HT-29 (cell line): ENCODE measurements at places on chromosomes 12 and 14. TPM values are rescaled to one million over a fixed set of nuclear protein-coding genes. Genes with fewer than 3 reads are reported as not detected.

DNA sequence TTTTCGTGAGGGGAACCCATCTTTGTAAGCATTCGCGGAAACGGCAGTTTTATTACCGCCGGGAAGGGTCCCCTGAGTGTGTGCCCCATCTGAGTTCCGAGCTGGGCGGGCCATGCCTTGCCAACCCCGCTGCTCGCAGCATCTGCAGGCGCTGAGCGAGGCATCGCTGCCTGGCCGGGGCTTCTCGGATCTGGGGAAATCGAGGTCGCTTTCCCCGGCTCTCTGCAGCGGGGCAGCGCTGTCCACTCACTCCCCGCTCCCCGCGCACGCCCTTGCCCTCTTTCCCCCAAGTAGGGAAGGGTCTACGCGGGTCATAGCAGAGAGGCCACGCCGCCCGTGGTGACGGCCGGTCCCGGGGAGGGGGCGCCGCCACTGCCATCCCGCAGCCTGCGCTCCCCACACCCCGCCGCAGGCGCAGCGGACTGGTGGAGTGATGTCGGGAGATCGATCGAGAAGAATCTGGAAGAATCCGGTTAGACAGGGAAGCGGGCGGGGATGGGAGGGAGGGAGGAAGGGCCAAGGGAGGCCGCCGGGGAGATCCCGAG is 507 bp upstream of the FKBP4 start:
- no peak for DNase-seq

GRCh38 chr14:92783813-92784431 is 10.2 kb upstream of the GOLGA5 start:
- DNase-seq: peak; percentile 66

- no peak for DNase-seq
Observed at GRCh38 chr14:52422650-52423356, 108.7 kb downstream of the PTGER2 start.

DNA sequence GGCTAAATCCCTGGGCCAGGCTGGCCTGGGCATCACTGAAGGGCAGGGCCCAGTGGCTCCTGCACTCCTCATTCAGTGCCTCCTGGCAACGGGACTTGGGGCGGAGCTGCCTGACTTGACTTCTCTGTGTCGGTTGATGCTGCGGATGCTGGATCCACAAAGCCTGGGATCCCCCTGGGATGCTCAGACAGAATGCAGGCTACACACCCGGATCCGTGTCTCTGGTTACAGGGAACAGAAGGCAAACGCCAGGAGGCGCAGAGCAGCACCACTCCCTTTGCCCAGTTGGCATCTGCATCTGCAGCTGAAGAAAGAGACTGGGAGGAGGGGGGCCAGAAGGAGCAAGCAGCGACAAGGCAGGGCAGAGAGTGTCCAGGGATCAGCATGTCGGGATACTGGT is 154.5 kb upstream of the FKBP4 start:
- DNase-seq: no peak

- peak; percentile 38 for DNase-seq
Observed at GRCh38 chr12:78928200-78929074, 63.9 kb downstream of the SYT1 start.

DNA sequence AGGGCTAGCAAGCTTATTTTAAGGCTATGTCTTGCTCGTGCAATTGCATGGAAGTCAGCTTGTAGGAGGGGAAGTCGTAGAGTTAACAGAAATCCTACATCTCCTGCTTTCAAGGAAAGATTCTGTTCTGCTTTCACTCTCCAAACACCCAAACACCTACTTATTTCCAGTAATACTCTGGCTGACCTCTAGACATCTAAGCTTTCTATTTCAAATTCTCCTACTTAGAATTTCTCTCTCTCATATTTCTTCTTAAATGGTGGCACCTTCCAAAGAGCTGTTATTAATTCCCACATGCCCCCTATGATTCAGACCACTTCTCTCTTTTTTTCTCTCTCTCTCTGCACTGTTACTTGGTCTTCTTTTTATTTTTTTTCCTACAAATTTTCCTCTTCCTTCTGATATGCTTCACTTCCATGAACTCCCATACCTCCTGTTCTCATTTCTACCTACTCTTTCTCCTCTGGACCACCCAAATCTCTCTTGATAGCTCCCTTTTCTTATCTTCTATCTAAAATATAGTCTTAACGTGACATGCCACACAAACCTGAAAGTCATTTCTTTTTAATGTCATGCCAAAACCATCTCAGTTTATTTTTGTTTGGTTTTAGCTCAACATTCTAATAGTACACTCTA is 90.8 kb downstream of the RPS6KA5 start:
- DNase-seq: no peak

- no peak for DNase-seq
Observed at GRCh38 chr12:2236506-2237294, 183.9 kb downstream of the CACNA1C start.

DNA sequence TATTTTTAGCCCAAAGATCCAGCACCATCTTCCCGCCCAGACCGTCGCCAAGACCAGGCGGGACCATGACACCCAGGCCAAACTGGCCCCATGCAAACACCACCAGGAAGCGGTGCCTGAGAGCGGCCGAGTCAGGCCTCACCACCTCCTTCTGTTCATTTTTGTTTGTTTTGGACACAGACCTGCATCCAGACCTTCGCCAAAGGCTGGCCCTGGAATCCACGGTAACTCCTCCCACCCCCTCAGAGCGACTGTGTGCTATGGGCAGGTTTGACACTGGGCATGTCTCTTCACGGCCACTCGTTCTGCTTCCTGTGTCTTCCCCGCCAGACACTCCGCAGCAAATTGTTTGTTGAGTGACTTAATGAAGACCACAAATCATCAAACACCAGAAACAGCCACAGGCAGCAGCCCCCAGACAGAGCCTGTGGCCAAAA is 47.1 kb downstream of the NCOR2 start:
- DNase-seq: peak; percentile 86

GRCh38 chr12:42868291-42868690 is 278.7 kb upstream of the PRICKLE1 start:
- no peak for DNase-seq

DNA sequence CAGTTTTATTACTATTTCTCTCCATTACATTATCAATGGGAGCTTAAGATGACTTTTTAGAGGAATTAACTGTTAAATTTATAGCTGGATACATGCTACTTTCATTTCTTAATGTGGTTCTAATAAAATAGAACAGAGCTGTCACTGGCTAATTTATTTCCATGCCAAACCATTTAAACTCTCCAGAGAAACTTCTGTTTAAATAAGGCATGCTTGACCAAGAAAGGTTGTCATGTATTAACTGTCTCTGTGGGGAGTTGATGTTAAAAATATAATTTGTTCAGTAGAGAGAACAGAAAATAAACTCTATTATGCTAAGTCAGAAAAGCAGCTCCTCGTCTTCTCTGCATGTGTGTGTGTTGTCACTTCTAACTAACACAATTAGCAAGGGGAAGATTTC is 447.4 kb downstream of the SLC16A7 start:
- no peak for DNase-seq

- no peak for DNase-seq
Observed at GRCh38 chr12:8145754-8146441, 10.9 kb upstream of the ZNF705A start.

GRCh38 chr12:77104286-77104685 is 38.9 kb upstream of the E2F7 start:
- no peak for DNase-seq

GRCh38 chr14:72929316-72930080 is 3.2 kb downstream of the DCAF4 start:
- no peak for DNase-seq

- peak; percentile 74 for DNase-seq
Observed at GRCh38 chr12:106226884-106227640, 20.8 kb downstream of the CKAP4 start.

DNA sequence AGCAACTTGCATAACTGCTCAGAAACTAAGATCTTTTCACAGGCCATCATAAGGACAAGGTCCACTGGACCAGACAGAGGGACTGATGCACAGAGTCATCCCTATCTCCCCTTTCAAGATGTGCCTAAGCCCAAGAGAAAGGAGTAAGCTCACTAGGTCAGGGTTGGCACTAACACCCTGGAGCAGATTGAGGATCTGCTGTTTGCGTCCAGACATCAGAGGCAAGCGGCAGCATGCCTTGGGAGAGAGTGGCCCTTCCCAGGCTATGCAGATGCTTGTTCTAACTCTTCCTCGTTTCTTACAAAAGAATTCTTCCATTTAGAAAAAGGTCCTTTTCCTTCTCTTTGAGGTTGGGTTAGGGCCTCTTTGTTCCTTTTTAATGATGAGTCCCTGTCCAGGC is 187.2 kb downstream of the KCNA5 start:
- DNase-seq: no peak

DNA sequence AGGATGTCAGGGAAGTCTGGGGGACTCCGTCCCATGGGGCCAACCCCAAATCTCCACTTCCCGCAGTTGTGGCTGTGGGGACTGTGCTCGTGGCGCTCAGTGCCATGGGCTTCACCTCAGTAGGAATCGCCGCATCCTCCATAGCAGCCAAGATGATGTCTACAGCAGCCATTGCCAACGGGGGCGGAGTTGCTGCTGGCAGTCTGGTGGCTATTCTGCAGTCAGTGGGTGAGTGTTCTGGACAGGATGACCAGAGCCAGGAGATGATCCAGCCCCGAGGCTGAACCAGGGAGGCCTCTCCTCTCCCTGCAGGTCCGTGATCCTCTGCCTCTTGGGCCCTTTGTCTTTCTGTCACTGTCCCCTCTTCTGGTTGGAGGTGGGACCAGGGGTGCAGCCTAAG is 8.8 kb upstream of the IFI27 start:
- no peak for DNase-seq

DNA sequence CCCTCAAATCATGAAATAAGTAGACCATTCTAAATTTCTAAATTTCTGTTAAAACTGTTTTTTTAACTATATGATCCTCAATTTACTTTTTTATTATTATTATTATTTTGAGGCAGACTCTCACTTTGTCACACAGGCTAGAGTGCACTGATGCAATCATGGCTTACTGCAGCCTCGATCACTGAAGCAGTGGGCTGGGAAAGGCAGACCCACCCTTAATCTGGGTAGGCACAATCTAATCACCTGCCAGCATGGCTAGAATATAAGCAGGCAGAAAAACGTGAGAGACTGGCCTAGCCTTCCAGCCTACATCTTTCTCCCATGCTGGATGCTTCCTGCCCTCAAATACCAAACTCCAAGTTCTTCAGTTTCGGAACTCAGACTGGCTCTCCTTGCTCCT is 2.3 kb downstream of the ERO1A start:
- no peak for DNase-seq

DNA sequence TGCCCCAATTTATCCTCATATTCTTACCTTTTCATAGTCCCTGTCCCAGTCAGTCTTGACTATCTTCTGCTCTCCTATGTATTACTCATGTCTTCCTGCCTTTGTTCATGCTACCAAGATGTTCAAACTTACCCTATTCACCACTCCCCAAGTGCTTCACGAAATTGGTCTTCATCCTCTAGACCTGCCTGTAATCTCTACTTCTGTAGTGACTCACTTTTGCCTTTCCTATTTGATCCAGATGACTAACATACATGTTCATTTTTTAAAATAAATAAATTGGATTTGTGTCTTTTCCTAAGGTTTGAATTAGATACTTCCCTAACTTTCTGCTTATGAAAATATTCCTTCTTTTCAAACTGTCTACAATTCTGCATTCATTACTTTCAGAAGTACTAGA is 107.7 kb upstream of the PPM1H start:
- no peak for DNase-seq

DNA sequence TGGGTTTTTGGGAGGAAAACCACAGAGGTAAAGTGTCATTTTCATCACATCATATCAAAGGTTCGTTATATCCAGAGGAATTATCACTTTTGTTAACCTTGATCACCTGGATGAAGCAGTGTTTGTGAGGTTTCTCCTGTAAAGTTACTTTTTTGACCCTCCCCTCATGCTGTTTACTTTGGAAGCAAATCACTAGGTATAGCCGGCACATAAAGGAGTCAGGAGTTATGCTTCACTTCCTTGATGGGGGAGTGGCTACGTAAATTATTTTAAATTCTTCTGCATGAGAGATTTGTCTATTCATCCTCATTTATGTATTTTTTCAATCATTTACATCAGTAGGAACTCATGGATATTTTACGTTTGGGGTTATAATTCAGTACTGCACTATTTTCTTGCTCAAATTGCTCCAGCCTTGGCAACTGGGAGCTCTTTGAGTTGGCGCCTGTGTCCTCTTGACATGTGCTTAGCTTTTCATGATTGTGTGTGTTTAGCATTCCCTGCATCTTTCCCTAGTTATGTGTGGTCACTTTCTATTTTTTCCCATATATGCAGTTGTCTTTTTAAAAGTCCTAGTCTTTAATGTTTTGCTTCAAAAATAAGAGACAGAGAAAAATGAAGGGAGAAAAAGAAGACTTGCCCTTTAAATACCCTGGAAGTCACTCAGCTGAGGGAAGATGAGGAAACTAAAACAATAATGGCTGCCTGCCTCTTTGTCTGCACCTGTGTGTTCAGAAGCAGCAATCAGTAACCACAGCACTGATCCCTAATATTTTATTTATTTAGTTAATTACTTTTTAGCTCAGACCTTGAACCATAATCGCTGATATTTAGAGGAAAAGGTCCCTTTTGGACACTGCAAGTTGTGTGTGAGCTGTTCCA is 62.1 kb downstream of the ZNF641 start:
- no peak for DNase-seq

- DNase-seq: no peak
Observed at GRCh38 chr12:124663771-124664366, 96.5 kb upstream of the NCOR2 start.

IKZF4 gene
- total RNA-seq: 1.1 and 1.9 TPM in 2 replicates

RFX4 gene
- not detected in 2 replicates for total RNA-seq

PTPN6 gene
- 29.2 and 35.2 TPM in 2 replicates for total RNA-seq

EPYC gene
- not detected in 2 replicates for total RNA-seq

GUCY2C gene
- not detected in 2 replicates for total RNA-seq

TAS2R8 gene
- total RNA-seq: not detected in 2 replicates

LALBA gene
- not detected in 2 replicates for total RNA-seq

NUP107 gene
- total RNA-seq: 45.4 and 48.3 TPM in 2 replicates

KCNC2 gene
- total RNA-seq: not detected in 2 replicates

CD9 gene
- 164 and 169 TPM in 2 replicates for total RNA-seq

SLC8A3 gene
- not detected in 2 replicates for total RNA-seq
